ENCODE measurements at places on chromosomes 13 and 19.
A peak's percentile ranks its signal among the peaks of the same experiment; 100 is the strongest.

GRCh38 chr19:14428882-14429416 is 4.2 kb upstream of the PKN1 start:
- DNase-seq, result no peak

DNA sequence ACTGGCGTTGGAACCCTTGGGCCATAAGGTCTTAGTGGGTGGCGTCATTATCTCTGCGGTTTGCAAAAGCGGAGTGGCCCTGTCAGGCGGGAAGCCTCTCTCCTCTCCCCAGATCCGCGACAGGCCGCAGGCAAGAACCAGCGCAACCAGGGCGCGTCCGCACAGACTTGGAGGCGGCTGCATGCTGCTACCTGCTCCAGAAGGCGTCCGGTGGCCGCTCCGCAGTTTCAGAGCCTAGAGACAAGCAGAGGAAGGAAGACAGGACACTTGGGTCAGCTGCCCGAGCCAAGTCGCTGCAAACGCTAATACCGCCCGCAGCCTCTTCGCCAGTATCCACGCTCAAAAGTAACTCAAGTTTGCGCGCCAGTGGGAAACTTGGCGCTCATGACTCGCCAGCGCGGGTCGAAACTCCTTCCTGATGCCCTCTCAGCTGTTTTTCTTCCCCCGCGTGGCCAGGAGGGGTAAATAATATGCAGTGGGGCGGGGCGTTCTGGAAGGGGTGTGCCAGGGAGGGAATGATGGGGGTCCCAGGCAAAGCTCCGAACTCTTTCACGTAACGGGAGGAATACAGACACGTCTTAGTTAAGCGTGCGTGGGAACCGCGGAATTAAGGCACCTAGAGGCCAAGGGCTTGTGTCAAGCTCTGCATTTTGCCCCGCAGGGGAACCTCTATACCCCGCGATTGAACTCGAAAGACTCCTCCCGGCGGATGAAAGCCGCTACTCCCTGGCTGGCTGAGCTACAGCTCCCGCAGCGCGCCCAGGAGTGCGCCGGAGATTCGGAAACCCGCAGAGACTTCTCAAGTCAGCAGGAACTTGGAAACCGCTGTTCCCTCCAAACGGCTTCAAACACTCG is at the start of gene EDNRB:
Gene EDNRB (minus strand): TSS at position 441 of the 855 bp plus-strand sequence. CDS start 258 bp downstream, at position 183.
- peak; percentile 10 for DNase-seq

DNA sequence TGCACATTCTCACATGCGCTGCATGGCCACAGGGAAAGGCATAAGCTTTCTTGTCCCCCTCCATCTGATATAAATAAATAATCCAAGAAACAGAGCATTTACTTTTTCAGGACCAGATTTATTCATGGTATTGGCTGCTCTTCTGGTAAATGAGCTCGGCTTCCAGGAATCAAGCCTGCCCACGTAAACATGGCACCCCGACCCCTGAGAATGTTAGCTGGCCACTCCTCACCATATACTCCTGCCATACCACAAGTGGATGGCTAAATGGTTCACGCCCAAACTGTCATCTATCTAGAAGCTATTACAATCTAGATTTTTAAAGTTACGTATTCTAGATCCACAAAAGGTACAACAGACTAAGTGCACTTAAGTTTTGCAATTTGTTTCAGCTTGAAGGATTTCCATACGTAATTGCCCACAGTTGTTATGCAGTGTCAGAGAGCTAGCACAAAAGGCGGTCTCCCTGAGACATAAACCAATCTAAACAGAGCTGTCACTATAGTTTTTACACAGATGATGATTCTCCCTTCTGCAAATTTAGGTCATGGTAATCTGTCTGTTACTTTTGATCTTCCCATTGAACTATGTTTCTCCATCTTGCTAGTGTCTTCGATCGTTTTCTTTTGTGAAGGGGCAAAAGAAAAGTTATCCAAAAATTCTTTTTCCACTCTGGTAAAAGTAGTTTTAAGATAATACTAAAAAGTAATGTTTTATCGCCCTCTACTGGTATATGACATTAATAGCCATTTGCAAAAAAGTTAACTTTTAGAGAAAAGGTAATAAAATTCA is 16.2 kb upstream of the FOXO1 start:
- no peak for DNase-seq

- no peak for DNase-seq
Observed at GRCh38 chr19:36963280-36963679, 47.1 kb downstream of the ZNF568 start.

- DNase-seq, result no peak
Observed at GRCh38 chr13:45368005-45368404, 27.0 kb upstream of the TPT1 start.

DNA sequence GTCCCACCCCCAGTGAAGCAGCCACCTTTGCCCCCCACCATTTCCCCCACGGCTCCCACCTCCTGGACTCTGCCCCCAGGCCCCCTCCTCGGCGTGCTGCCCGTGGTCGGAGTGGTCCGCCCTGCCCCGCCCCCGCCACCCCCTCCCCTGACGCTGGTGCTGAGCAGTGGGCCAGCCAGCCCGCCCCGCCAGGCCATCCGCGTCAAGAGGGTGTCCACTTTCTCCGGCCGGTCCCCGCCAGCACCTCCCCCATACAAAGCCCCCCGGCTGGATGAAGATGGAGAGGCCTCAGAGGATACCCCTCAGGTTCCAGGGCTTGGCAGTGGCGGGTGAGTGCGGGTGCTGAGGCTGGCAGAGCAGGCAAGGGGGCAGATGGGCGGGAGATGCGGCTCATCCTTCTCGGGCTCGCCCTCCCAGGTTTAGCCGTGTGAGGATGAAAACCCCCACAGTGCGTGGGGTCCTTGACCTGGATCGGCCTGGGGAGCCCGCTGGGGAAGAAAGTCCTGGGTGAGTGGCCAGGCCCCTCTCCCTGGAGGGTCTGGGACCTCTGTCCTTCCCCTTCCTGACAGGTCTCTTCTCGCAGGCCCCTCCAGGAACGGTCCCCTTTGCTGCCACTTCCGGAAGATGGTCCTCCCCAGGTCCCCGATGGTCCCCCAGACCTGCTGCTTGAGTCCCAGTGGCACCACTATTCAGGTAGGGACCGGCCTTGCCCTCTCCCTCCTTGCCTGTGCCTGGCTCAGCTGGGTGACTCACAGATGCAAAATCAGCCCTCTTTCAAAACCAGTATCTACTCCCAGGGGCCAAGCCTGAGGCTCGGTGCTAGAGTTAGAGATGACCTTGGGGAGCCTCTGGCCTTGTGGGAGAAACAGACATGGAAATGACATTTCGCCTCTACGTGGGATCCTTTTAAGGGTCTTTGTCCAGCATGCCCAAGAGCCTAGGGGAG is 8.8 kb downstream of the IGFLR1 start:
- no peak for DNase-seq

- peak; percentile 8 for DNase-seq
Observed at GRCh38 chr19:36686365-36687213, 823 bp upstream of the ZNF567 start.

DNA sequence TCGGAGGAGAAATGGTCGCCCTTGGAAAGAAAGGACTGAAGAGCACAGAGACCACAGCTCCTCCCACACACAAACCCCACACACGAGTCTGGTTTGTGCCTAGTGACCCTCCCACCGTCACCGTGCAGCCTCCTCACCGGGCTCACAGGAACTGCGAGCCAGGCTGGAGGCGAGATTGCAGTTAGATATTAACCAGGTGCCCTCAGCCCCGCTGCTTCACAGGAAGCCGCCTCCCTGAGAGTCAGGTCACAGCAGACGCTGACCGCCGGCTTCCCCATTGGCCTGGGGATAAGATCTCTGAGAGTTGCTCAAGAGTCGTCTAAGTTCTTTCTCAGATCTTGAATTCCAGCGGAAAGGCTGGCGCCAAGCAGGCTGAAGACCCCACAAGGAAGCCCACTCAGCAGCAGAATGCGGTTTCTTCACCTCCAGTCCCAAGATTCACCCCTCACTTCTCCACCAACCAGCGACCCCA is 870 bp downstream of the ZNF44 start:
- peak; percentile 64 for DNase-seq

GRCh38 chr19:1873524-1874473 is 10.4 kb upstream of the KLF16 start:
- DNase-seq, result no peak

DNA sequence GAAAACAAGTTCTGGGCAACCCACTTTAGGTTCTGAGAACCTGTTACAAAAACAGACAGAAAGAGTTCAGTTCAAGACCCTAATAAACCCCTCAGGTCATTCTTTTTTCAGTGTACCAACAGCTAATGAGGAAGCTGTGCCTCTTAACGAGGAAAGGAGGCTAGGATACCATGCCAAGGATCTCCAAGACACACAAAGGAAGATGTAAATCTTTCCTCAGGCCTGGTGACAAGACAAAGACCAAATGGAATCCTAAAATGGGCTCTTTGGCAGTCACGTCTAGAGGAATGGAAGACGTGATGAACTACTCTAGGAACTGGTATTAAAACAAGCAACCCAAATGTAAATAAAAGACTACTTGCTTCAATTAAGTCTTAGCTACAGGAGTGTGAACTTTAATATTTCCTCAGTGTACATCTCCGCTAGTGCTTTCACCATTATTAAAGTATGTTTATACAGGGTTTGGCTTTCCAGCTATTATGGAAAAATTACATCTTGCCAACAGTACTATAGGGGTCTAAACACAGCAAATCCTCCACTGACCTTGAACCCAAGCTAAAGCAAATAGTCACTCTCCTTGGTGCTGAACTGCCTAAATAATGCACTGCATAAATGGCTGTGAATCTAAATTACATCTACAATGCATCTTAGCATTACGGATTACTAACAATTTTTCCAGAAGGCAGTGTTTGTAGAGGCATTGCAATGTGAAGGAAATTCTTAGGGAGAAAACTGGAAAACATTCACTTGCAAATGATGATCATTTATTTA is 42.3 kb downstream of the ENOX1 start:
- no peak for DNase-seq

DNA sequence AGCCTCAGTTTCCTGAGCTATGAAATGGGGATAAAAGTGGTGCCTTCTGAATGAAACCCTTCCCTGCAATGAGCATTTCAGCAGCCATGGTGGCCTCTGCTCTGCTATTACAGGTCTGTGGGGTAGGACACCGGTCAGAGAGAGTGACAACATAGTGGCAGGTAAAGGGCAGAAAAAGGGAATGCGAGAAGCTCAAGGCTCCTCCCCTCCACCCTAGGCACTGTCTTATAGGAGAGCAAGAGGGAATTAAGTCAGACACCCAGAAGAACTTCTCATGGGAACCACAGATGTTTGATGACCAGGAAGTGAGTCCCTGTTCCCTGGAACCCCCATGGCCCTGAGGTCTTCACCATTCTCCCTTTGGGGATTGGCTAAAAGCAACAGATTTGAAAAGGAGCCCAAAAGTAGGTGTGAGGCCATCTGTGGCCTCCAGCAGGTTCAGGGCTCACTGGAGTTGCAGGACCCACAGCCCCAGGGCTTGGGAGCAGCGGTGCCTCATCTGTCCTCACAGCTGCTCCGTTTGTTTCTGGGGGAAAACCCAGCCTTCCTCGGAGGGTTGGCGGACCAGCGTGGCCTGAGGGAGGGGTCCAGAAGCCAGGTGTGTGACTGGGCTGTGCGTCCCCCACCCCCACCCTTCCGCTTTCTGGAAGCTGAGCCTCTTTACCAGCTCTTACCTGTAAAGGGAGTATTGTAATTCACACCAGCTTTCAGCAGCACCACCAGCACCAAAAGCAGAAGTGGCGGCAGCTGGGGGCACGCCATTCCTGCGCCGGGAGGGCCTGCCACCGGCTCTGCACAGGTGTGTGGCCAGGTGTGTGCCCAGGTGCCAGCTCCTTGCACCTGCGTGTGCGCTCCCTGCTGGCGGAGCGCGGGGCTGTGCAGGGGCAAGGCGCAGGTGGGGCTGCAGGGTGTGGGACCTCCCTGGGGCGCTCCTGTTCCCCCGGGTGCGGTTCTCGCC is 19.4 kb downstream of the IQCN start:
- DNase-seq, result no peak

DNA sequence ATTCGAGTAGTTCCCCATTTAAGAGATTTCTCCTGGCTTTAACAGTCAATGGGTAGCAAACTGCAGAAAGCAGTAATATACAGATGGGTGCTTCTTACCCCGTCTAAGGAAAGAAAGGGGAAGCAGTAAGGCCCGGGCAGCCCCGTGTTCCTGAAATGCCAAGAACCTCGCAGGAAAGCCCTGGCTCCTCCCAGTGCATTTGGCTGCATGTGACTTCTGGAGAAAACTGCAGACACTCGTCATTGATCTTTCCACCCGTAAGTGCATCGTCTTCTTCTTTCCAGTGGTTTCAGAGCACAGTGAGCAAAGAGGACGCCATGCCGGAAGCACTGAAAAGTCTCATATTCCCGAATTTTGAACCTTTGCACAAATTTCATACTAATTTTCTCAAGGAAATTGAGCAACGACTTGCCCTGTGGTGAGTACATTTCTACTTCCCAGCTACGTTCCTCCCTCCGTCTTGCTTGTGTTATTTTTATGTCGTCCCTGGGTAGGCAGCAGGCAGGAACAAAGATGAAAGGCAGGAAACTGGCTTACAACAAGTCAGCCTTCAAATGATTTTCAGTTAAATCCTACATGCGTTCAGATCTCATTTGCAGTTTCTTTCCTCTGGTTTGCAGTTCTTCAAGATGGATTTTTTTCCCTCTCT is 165.2 kb downstream of the STK24 start:
- DNase-seq, result no peak

DNA sequence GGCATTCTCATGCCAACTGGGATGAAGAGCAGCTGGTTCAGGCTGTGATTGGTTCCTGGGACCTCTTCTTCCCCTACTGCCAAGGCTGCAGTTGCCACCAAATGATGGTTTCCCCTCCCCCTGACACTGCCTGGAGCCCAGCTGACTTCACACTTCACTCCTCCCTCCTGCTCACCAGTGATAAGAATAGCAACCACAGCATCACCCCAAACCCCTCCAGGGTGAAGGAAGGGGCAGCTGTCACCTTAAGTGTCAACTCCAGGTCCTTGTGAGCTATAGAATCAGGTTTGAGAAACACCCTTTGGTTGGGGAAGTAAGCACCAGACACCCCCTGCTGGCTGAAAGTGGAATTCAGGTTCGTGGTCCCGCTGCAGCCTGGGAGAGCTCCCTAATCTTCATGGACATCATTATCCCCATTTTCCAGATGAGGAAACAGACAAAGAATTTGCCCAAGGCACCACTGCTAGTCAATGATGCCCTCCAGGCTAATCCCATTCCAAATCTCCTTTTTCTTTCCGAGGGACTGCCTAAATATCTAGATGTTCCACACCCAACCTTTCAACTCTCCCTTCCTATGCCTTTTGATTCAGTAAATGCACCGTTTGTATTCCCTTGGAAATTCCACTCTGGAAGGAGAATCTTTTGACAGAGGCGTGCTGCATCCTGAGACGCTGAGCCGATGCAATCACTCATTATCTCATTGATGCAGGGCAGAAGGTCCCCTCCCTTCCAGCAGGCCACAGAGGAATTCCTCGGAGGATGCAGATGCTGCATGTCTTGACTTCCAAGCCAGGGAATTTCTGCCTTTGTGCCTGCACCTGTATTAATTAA is 50.6 kb upstream of the UQCRFS1 start:
- DNase-seq, result peak; percentile 44

DNA sequence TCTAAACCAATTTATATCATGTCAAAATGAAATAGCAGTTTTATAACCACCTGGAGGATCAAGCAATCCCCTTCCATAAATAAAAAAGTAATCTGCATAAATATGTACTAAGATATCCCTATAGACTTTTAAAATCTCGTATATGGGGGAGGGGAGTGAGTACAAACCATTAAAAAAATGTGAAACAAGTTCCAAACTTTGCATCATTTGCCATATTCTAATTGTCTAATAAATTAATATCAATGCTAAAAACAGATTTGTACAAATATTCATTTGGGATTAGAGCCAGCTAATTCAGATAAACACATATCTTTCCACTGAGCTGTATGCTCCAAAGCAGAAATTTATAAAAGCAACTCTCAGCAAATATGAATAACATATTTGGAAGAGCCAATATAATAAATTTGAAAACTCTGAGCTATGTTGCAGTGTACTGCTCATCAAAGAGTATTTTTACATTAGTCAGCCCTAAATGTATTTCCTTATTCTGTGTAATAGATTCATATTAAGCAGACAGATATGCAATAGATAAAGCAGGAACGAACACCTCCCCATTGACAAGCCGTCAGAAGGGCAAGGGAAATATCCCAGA is 970.2 kb downstream of the EFNB2 start:
- no peak for DNase-seq
